ENCODE measurements at places on chromosomes 12 and 14. TPM values are rescaled to one million over a fixed set of nuclear protein-coding genes. Genes with fewer than 3 reads are reported as not detected.

SLC10A1 gene
- 1.7 TPM for total RNA-seq

GCH1 gene
- total RNA-seq: 29.9 TPM

KERA gene
- not detected for total RNA-seq

DNA sequence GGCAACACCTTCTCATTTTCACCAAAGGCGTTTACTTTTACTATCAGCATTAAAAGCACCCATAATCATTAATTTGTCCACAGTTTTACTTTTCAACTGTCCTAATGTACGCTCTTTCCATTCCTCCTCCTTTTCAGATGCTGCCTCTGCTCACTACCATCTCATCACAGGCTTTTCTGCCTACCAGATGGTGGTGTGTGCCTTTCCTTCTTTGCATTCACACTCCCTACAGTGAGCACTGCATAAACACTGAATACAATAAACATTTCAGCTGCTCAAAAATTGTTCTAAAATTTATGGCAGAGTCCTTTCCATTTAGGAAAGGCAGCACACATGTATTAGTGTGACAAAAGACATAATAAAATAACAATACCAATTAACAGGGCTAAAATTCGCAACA is 435.7 kb downstream of the GXYLT1 start:
- DNase-seq: no peak

DNA sequence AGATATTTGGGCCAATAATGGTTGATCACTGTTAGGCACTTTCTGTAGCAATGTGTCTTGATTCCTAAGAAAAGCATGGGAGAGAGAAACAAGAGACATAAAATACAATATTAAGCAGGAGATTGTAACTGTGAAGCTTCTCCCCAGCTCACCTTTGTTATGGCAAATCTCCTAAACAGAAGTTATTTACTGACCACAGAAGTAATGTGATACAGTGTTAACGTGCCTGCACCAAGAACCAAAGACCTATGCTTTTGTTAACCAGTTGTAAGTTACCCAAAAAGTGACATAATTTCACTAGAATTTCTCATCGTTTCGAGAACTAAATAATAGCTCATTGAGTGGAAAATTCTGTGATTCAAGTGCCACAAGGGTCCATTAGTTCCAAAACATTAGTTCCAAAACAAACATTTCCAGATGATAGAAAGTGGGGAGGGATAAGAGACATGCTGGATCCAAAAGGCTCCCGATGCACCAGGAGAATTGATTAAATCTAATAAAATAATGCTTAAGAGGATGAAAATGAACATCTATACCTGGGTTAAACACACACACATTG is 14.3 kb downstream of the RERG start:
- DNase-seq: no peak

DNA sequence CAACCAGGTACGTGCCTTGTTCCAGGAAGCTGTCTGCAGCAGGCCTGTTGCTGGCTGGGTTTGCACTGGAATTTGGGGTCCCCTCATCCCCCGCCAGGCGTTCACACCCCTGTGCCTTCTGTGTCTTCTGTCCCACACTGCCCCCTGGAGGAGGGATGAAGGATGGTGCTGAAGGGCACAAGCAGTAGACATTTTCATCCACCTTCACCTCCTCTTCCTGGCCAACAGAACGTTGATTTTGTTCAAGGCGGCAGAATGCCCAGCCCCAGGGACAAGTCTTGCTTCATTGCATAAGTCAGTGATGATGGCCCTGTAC is 122.1 kb downstream of the CALM1 start:
- peak; percentile 22 for DNase-seq

DNA sequence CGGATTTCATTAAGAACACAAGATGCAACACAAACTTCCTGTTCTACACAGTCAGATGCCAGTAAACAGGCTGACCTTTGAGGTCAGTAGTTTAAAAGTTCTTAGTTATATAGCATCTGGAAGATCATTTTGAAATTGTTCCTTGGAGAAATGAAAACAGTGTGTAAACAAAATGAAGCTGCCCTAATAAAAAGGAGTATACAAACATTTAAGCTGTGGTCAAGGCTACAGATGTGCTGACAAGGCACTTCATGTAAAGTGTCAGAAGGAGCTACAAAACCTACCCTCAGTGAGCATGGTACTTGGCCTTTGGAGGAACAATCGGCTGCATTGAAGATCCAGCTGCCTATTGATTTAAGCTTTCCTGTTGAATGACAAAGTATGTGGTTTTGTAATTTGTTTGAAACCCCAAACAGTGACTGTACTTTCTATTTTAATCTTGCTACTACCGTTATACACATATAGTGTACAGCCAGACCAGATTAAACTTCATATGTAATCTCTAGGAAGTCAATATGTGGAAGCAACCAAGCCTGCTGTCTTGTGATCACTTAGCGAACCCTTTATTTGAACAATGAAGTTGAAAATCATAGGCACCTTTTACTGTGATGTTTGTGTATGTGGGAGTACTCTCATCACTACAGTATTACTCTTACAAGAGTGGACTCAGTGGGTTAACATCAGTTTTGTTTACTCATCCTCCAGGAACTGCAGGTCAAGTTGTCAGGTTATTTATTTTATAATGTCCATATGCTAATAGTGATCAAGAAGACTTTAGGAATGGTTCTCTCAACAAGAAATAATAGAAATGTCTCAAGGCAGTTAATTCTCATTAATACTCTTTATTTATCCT is 13.5 kb downstream of the PTGER2 start:
- DNase-seq: no peak
